ENCODE measurements at places on chromosomes 16 and 17.
A peak's percentile ranks its signal among the peaks of the same experiment; 100 is the strongest.

GRCh38 chr16:68636064-68636560 lies 9.0 kb upstream of the CDH3 start:
- no peak for DNase-seq

DNA sequence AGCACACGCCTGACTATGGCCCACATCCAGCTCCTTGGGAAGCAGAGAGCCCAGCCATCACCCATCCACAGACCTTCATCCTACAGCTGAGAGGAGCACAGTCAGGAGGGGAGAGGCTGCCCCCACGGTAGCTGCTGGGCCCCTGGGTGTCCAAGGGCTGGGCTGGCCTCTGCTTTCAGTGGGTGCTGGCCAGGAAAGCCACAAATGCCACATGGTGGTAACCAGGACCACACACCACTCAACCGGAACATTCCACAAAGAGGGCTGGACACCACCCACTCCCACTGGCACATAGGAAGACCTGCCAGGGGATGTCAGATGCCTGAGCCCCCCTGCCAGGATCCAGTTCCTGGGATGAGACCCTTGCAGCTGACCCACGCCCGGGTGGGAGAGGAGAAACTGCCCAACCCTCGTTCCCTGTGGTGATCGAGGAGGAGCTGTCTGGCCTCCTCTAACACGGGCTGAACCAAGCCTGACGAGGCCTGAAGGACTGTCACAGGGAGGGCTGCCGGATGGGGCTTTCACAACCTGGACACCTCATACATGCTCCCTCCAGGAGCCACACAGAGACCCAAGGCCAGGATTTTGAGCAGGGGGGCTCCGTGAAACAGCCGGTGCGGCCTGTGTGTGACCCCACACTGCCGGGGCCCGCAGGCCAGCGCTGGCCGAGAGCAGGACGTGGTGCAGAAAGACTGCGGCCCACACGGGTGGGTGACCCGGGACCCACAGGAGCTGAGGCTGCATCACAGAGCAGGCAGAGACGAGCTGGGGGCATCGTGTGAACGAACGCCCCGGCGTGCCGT lies 30.7 kb downstream of the PIEZO1 start:
- DNase-seq = no peak

DNA sequence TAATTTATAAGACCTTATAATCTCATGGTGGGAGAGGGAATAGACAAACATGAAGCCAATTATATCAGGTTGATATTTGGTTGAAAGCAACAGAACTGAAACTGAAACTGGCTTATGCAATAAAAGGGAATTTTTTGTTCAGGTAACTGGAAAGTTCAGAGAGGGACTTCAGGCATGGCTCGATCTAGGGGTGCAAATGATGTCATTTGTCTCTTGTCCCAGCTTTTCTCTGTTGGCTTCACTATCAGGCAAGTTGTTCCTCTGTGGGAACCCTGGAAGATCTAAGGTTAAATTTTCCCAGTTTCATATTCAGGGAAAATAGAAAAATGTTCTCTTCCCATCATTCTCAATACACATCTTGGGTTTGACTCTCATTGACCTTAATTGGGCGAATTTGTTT lies 59.8 kb downstream of the OTOA start:
- DNase-seq = no peak

DNA sequence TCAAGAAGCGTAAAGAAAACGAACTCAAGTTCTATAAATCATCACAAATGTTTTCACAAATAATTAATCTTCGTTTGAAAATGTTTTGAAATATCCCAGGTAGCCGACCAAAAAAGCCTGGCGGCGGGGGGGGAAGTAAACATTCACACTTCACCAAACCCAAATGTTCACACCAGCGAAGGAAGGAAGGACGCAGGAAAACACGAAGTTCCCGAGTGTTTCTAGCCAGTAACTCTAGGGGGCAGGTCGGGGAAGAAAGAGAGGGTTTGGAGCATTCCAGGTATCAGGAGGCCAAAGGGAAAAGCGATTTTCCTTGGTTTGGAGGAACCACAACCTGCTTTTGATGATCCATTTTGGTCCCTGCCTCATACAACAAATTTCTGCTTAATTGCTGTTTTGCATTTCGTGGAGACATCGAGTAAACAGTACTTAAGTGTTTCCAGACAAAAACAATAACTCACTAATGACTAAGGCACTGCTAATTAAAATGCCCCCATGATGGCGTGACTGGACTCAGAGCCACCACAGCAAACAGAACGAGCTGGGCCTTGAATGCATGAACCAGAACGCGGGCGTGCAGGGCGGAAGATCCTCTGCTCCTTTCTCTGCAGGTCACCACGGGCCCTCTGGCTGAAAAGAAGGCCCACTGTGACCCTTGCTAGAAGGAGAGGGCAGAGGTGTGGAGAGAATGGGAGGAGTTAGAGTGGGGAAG lies 16.6 kb downstream of the ZFHX3 start:
- DNase-seq = no peak

DNA sequence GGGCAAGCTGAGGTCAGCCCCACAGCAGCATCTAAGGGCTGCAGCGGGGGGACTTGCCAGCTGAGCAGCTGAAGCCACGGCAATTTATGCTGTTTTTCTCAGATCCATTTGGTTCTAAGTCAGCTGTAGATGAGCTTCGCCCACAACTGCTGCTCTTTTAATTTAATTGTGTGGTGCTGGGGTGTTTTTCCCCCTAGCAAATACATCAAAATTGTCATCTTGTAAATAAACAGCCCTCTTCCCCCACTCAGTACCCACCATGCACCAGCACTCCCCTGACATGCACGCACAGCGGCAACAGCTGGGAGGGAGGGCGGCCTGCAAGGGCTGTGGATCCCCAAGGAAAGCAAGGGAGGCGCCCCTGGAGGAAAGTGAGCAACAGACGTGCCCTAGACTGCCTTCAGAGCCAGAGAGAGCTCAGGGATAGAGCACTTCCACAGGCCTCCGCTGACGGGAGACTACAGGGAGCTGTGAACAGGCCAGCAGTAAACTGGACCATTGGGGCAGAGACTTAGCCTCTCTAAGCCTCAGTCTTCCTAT lies 149.5 kb downstream of the TMEM132E start:
- no peak for DNase-seq

GRCh38 chr16:75087375-75087979 lies 29.1 kb downstream of the LDHD start:
- DNase-seq = peak; percentile 89

DNA sequence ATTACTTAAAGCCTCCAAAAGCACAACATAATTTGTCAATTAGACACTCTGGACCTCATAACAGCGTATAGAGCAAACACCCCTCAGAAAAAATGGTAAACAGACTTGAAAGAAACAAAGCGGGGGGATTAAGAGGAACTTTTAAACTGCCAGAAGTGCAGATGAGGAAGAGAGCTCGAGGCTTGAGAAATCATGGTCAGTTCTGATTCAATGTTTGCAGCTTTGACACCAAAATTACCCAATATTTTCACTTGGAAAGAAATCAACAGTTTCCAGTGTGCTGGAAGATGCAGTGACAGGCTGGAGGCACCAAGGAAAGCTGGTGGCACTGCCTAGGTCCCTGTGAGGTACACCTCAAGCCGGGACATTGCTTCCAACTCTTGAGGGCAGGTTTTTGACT lies 180.9 kb upstream of the TOX3 start:
- no peak for DNase-seq

DNA sequence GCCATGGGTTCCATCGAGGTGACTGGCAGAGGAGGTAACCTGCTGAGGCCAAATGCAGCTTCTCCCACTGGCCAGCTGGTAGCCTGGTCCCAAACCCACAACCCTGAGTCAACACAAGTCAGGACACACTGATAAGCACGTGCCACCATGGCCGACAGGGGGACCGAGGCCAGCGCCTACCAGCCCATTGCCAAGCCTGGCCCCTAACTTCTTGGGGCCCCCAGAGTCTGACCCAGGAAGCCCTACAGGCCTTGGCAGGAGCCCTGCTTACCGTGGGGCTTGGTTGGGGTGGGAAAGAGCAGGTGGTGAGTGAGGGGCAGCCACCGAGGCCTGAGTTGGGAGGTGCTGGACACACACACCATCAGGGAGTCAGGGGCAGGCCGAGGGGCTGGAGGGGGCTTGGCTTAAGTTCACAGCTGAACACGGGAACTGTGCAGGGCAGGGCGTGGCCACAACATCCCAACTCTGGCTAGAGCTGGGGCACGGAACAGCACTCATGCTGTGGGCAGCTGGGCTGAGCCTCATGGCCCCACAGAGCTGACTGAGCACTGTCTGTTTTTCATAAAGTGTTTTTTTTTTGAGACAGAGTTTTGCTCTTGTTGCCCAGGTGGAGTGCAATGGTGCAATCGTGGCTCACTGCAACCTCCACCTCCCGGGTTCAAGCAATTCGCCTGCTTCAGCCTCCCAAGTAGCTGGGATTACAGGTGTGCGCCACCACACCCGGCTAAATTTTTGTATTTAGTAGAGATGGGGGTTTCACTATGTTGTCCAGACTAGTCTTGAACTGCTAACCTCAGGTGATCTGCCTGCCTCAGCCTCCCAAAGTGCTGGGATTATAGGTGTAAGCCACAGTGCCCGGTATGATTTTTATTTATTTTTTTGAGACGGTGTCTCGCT lies 5.5 kb downstream of the MRPL28 start:
- DNase-seq = no peak

GRCh38 chr17:321386-321941 lies 31.1 kb downstream of the RPH3AL start:
- no peak for DNase-seq

DNA sequence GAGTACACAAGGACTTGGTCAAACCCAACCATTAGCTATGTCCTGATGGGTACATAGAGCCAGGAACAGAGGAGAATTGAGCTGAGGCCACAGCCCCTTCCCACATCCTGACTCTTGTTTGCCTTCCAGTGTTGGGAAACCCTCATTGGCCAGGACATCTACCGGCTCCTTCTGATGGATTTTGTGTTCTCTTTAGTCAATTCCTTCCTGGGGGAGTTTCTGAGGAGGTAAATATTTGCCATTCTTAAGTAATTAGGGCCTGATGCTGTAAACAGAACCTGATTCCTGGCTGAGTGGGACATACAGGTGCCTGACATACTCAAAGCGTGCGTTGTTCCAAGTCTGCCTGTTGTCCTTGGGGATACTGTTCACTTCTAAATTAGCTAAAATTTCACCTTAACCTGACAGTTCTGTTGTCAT lies 42.6 kb downstream of the GDE1 start:
- no peak for DNase-seq

DNA sequence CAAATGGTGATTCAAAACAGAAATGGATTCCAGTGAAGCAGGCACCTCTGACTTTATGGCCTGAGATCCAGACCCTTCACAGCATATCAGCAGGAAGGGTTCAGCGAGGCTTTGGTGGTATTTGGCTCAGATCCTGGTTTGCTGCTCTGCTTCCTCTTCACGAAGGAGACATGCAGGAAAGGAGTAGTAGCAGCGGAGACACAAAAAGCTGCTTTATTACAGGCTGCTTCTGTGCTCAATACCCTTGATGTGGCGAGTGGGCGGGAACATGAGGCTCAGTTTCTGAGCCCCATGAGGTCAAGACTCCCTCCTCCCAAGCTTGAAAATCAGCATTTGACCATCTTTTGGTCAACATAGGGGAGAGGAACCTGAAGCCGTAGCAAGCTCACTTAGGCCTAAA lies 213.3 kb upstream of the AXIN2 start:
- no peak for DNase-seq

DNA sequence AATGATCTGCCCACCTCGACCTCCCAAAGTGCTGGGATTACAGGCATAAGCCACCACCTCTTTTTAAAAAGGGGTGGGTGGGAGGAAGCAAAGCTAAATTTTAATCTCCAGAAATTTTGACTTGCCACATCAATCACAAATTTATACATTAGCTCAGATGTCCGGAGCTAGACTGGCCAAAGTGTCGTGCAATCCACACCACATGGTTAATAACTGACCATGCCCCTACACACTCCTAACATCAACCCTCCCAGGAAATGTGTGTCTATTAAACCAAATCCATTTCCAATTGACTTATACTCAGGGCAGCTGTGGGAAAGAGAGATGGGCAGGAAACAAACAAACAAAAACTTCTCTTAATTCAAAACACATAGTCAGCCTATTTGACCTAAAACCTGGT lies 29.9 kb downstream of the SMURF2 start:
- no peak for DNase-seq

- DNase-seq = no peak
Observed at GRCh38 chr16:72844225-72844920, 203.6 kb downstream of the ZFHX3 start.

DNA sequence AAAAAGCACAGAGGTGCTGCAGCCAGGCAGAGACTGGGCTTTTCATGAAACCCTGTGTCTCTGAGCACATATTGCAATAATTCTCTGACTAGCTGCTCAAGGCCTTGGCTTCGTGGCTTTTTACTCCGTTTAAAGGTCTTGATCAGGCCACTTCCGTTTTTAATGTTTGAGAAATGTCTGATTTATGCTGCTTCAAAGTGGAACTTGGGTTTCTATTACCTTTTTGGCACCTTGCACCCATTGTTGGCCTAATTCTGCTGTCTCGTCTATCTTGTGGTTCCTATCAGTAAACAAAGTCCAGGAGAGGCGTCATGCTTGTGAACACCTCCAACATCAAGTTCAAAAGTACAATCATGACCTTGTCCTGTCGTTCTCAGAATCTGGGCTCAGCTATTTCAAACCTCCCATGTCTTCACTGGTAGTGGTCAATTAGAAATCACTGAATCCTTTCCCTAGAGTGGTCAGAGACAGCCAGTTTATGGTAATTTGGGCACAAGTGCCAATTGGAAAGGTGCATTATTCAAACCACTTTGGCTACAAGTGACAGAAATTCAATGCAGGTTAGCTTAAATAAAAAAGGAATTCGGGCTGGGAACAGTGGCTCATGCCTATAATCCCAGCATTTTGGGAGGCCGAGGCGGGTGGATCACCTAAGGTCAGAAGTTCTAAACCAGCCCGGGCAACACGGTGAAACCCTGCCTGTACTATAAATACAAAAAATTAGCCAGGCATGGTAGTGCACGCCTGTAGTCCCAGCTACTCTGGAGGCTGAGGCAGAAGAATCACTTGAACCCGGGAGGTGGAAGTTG lies 33.3 kb upstream of the METTL9 start:
- DNase-seq = no peak

DNA sequence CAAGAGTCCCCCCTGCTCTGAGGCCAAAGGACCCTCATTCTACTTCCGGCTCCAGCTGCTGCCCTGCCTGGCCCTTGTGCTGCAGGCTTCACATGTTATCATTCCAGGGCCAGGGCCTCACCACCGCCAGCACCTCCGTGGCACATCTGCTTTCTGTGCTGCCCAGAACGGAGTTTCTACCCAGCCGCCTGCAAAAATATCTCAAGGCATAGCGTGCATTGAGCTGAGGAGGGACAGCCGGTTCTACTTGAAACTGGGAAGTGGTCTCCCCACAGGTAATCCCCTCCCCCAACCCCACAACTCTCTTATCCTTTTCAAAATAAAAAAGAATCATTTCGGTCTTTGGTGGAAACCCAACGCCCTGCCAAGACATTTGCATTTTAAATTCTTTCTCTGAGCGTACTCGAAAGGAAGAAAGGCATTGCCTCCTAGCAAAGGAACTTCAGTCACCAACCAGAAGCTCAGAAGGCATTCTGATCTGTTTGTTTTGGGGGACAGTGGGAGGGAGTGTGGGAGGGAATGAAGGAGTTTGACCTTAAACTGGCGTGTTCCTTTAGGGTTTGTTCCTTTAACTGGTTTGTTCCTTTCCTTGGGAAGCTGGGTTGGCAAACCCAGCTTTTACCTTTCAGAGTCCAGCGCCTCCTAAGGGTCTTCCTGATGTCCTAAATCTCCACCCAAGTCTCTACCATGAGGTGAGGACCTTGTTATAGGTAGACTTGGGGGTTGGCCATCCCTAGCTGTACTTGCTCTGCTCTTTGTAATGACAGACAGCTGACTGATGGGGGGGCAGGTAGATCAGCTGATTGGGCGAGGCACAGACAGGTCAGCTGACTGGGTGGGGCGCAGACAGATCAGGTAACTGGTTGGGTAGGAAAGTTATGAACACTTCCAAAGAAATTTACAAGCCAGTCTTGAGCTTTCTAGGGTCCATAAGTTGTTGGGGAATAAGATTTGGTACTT lies 33.4 kb upstream of the PIK3R6 start:
- DNase-seq = no peak

Data from fibroblast of the aortic adventitia (primary cell).